Stimulated activated CD4-positive, alpha-beta T cell treated with anti-CD3 and anti-CD28 coated beads, Interleukin-2, amount 100 ng/mL, for 48 hours (primary cell): ENCODE measurements at places on chromosomes 1 and 21.

DNA sequence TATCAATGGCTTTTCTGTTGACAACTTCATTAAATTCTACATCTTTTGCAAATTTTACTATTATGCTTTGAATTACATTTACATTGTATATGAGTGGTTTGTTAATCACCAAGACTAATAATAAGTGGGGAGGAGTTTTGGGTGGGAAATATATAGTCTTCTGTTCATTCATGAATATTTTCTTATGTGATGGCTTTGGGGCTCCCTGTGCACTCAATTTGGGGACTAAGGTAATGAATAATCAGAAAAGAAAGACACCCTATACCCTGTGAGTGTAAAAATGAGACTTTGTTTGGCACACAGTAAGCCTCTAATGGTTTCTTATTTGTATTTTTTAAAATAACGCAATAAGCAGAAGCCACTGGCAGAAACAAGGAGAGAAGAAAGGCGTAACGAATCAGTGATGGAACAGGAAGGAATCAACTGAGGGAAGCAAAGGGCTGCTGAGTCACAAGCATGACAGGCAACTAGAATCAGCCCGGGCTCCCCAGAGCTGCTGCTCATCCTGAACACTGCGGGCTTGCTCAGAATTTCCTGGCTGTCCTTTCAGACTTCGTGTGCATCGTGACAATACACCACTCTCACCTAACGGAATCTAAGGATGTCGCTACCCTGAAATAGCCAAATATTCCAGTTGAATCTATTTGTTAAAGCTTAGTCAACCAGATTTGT is 20.8 kb upstream of the RGS2 start:
- DNase-seq, result no peak

DNA sequence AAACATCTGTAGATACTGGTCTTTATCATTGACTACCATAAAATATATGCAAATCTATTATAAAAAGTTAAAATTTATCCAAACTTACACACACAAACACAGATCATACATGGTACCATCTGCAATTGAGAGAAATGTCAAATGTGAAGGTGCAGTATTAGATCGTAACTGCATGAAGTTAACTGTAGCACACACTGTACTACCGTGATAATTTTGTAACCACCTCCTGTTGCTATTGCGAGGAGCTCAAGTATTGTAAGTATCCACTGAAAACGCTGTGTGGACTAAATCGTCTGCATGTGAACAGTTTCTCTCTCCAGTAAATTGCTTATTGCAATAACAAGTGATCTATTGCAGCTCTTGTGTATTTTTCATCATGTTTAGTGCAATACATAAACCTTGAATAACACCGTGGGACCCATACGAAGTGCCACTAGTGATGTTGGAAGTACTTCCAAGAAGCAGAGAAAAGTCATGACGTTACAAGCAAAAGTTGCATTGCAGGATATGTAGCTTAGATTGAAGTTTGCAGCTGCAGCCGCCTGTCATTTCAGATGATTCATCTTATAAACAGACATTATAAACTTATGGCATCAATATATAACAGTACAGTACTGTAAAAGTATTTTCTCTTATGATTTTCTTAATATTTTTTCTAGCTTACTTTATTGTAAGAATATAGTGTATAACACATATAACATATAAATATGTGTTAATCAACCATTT is 172.9 kb downstream of the SDCCAG8 start:
- DNase-seq, result no peak

DNA sequence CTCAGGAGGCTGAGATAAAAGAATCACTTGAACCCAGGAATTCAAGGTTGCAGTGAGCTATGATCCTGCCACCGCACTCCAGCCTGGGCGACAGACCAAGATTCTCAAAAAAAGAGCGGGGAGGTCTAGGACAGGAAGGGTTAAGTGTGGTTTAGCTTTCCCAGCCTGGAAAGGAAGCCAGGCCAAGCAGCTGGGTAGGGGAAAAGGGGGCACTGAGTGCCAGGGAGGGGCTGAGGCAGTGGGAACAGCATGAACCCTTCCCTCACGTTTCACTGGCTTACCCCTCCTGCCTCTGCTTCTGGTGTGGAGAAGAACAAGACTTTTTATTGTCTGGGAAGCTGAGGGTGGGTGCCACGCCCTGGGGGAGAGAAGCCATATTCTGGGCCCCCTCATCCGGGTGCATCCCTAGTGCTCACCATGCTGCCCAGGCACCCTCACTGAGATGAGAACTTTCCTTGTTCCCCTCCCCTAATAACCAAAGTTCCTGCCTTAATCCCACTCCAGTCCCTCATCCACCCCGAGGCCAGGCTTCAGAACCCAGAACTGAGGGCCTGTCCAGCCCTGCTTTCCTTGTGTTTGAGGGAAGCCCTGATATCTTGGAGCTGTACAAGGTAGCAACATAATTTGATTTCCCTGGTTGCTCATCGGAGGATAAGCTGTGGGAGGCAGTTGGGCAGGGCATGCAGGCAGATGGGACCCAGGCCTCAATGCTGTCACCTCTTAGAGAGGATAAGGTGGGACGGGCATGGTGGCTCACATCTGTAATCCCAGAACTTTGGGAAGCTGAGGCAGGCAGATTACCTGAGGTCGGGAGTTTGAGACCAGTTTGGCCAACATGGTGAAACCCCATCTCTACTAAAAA is 2.0 kb upstream of the LMNA start:
- no peak for DNase-seq

GRCh38 chr1:40711465-40712404 is 20.2 kb downstream of the NFYC start:
- DNase-seq, result no peak

- DNase-seq, result no peak
Measured at GRCh38 chr1:172455451-172455850, 11.6 kb upstream of the PIGC start.
